Mononuclear cell (primary cell): ENCODE measurements at places on chromosomes 1 and 21. TPM values are rescaled to one million over a fixed set of nuclear protein-coding genes. Genes with fewer than 3 reads are reported as not detected.

S1PR1 gene
- 247 TPM for total RNA-seq

EXO1 gene
- total RNA-seq: 0.94 TPM

H6PD gene
- 10.5 TPM for total RNA-seq

KISS1 gene
- total RNA-seq: not detected

IL23R gene
- 0.10 TPM for total RNA-seq

LAD1 gene
- total RNA-seq: not detected

WASF2 gene
- total RNA-seq: 29.4 TPM

KLF18 gene
- not detected for total RNA-seq

PRDM15 gene
- 8.1 TPM for total RNA-seq

ILDR2 gene
- 1.5 TPM for total RNA-seq

TENT5C gene
- total RNA-seq: 69.2 TPM

IL19 gene
- total RNA-seq: 0.10 TPM

RHOU gene
- total RNA-seq: 15.3 TPM

DCDC2B gene
- total RNA-seq: not detected
